Stimulated activated CD4-positive, alpha-beta T cell treated with anti-CD3 and anti-CD28 coated beads, Interleukin-15, amount 100 ng/mL, for 1 hour (primary cell): ENCODE measurements at places on chromosomes 6 and 20.

DNA sequence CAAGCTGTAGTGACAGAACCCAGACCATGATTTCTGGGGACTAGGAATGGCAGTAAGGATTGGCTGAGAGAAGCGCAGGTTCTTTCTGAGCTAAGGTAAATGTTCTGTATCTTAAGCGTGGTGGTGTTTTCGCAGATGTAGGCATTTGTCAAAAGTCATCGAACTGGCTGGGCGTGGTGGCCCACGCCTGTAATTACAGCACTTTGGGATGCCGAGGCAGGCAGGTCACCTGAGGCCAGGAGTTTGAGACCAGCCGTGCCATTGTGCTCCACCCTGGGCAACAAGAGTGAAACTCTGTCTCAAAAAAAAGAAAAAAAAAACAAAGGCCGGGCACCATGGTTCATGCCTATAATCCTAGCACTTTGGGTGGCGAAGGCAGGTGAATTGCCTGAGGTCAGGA, 40.7 kb upstream of the EYA2 start:
- no peak for DNase-seq

DNA sequence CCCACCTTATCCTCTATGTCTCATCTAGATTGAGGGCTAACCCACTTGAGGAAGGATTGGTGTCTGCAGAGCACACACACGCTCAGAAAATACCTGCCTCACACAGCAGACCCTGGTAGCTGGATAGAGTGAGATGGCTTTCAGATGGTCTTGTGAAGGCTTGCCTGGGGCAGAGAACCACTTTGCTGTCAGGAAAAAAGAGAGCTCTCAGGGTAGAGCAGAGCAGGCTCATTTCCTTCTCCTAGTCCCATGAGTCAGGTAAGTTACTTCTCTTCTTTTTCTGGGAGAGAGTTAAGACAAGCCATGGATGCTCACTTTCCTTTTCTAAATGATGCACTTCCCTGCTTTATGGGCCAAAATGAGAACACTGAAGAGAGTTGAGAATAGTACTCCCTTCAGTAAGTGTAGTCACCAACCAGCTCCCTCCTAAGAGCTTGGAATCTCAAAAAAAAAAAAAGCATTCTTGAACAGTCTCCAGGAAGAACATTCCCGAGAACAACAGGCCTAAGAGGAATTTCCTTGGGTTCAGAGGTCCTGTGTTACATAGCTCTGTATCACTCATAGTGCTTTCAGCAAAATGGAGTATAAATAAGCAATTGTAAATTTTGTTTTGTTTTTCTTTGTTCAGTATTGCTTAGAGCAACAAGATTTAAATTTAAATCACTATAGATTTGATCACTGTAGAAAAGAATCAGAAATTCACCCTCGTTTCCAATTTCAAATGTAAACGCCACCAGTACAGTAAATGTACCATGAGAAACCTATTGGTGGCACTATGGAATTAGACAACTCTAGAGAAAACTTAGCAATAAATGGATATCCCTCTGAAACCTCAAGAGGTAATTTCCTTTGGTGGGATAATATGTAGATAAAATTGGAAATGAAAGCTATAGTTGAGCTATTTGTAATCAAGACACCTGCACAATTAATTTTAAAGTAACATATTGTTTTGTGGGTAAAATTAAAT, 530.3 kb downstream of the RFPL4B start:
- no peak for DNase-seq

- DNase-seq: no peak
Measured at GRCh38 chr20:37749218-37749617, 55.4 kb downstream of the CTNNBL1 start.

DNA sequence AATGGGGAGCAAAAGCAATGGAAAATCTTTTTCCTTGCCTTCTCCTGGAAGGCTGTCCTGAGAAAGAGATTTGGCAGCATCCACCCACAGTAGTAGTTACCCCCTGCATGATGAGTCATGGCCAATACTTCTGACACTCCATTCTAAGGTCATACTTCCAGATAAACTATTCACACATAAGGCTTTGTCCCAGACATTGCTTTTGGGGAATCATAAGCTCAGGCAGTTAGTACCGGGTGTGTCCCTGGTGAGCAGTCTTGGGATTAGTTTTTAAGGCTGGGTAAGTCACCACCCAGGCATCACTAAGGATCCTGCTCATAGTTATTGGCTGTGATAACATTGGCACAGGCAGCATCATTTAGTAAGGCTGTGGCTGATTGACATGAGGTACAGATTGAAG, 160.6 kb upstream of the GGTLC1 start:
- DNase-seq: no peak

GRCh38 chr6:43582911-43583310, 6.9 kb downstream of the POLH start:
- DNase-seq: no peak

GRCh38 chr6:110662490-110663211, 152.6 kb downstream of the CDK19 start:
- DNase-seq: no peak

DNA sequence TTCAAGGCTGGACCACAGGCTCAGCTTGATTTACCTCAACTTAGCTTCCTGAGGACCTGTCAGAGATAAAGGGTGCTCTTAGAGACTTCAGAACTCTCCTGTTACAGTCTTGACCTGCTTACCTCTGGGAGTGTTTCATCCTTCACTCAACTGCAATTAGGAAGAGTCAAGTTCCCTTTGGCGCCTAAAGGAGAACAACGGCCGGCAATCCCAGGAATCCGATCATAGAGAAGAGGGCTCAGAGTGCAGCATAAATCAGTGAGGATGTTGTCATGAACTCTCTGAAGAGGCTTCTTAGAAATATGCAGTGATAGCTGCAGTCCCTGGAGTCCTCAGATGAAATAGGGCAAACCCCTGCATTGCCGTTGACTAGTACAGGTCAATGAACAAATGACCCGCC, 36.4 kb downstream of the LYRM2 start:
- DNase-seq: no peak

DNA sequence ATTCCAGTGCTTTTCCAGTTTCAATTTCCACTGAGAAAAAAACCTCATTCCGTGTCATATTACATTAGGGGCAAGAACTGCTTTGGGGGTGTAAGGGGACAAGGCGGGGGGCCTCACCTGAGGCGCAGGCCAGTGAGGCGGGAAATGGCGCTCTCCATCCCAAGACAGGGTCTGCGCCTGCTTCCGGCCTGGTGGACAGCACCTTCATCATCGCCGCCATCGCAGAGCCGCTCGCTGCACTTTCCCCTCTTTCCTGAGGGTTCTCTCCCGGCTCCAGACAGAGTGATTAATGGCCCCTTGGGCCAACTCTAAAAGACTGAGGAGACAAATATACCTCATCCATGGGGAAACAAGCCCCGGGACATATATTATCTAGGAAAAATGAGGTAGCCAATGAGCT, 270.0 kb upstream of the SOX4 start:
- DNase-seq: no peak

GRCh38 chr6:149387779-149388512, 12.1 kb upstream of the SUMO4 start:
- DNase-seq: no peak

- no peak for DNase-seq
Measured at GRCh38 chr6:147855803-147856482, 347.5 kb downstream of the SAMD5 start.

DNA sequence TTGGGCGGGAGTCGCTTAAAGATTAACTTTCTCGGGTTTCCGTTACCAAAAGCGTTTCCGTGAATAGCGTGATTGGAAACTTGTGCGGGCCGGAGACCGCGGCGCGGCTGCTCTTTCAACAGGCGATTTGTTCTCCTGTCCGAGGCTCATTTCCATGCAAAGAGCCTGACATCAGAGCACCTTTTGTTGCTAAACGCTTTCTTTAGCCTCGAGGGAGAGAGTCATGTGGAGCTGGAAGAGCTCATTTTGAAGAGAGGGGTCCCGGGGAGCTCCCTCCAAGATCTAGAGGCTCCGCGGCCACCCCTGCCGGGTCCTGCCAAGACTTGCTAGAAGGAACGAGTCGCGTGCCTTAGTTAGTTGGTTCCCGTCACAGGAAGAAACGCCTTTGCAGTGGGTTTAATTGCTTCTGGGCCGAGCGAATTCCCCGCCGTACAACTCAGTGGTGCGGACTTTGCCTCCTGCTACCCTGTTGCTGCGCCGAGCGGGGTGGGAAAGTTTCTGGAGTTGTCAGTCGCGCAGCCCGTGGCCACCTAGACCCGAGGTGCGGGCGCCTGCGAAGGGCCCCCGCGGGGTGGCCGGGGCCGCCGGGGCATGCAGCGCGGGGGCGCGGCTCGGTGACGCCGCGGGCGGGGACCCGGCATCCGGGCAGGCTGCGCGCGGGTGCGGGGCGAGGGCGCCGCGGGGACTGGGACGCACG, at the start of gene SASH1:
TSS of gene SASH1 (plus strand) at position 489 of the 697 bp plus-strand sequence. CDS start 230 bp downstream, outside the sequence.
- DNase-seq: no peak

- no peak for DNase-seq
Measured at GRCh38 chr6:34115403-34115795, 30.5 kb downstream of the GRM4 start.
